ENCODE measurements at places on chromosomes 6 and 20.

DNA sequence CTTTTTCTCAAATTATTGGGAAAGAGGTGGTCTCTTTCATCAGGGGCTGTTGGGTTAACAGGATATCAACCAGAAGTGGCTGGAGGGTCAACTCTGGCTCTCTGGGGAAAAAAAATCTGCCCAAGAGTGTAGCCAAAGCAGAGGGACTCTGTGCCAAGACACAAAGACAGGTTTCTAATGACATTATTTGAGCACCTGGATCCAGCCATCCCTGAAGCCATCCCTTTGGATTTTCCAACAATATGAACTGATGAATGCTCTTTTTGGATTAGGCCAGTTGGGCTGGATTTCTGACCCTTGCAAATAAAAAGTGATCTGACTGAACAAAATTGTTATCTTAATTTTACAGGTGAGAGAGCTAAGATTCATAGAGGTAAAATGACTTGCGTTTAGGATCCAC is 88.7 kb downstream of the KCNB1 start:
- DNase-seq = no peak

- DNase-seq = no peak
Observed at GRCh38 chr6:155374681-155375080, 60.4 kb upstream of the TFB1M start.

DNA sequence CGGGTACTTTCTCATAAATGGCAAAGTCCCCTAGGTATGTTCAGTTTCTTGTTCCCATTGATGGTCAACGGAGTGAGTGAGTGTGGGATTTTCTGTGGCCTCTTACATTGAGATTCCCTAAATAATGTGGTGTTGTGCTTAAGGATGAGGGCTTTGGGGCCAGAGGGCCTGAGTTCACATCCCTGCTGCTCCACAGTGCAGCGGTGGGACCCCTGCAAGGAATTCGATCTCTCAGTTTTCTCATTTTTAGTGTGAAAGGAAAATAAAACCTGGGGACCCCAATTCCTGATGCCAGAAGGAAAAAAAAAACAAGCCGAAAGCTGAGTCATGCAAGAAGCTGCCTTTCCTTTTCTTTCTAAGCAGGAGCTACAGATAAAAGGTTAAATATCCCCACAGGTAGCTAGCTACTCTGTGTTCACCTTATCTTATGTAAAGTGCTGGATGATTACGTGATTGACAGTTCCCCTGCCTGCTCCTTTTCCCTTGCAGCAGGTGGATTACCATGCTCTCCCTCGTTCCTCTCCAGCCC is 120.2 kb upstream of the CLDN20 start:
- DNase-seq = no peak

DNA sequence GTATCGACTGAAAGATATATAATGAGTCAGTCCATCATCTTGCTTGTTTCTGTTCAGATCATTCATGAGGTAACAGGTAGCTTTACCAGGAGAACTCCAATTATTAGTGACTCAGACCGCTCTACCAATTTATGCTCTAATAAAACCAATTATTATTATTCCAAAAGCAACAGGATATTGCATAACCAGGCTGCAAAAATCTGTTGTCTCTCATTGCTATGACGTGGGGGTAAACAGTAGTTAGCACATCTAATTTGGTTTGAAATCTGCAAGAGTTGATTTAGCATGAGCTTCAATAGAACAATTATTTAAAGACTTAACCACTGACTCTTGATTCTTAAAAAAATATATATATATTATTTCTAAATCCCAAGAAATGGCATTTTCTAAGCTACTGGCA is 90.9 kb upstream of the MAP7 start:
- no peak for DNase-seq

GRCh38 chr20:22288957-22289356 is 295.4 kb downstream of the FOXA2 start:
- no peak for DNase-seq

GRCh38 chr6:91634791-91635190 is 1047.9 kb upstream of the MAP3K7 start:
- DNase-seq = no peak

GRCh38 chr6:44428682-44429081 is 41.2 kb downstream of the CDC5L start:
- no peak for DNase-seq

GRCh38 chr6:36339146-36339545 is 2.5 kb upstream of the BNIP5 start:
- no peak for DNase-seq

GRCh38 chr20:52993076-52993475 is 20.9 kb downstream of the TSHZ2 start:
- no peak for DNase-seq

- DNase-seq = no peak
Observed at GRCh38 chr6:75283907-75284631, 523 bp downstream of the TMEM30A start.

DNA sequence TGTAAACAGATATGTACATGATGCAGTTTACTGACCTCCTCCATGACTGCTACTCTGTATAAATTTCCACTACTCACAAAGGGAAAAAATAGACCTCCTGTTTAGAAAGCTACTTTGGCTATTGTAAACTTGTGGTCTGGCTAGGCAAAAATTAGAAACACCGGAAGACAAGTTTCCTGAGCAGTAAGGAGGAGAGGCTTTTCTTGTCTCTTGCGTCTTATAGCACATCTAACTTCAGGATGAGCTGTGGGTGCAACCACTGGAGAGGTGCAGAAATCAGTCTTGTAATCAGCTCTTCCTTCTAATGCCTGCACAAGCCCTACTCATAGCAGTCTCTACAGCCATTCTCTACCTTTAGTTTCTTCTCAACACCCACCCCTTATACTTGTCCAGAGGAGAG is 296.5 kb upstream of the SLC35B3 start:
- DNase-seq = no peak

DNA sequence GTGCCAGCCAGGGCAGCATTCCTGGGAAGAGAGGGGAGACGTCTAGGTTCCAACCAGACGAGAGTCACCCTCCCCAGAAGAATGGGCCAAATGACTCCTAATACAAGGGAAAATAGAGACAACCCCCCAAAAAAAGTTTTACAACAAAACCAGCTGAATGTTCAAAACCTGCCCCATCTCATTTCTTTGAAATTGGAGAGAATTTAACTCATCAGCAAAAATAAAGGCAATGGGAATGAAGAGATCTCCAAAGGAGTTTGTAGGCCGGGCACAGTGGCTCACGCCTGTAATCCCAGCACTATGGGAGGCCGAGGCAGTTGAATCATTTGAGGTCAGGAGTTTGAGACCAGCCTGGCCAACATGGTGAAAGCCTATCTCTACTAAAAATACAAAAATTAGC is 9.7 kb upstream of the EMILIN3 start:
- DNase-seq = no peak

DNA sequence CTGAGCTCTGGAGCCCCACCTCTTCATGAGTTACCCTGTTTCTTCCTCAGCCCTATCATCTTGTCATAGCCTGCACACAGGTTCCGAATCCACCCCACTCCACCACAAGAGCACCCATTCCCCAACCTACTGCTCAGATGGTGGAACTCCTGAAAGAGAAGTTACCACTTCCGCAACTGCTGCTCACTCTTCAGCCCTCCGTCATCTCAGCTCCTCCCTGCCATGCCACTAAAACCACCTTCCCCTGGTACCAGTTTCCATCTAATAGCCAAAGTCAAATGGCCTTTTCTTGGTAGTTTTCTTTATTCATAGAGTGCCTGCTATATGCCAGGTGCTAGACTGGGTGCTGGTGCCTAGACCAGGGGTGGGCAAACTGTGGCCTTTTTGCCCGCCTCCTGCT is 3.9 kb downstream of the RAB22A start:
- no peak for DNase-seq

- no peak for DNase-seq
Observed at GRCh38 chr6:116217069-116217468, 36.8 kb downstream of the TSPYL4 start.

GRCh38 chr6:53067849-53068361 is 2.7 kb downstream of the FBXO9 start:
- DNase-seq = no peak

- DNase-seq = no peak
Observed at GRCh38 chr6:20936949-20937348, 402.7 kb downstream of the CDKAL1 start.

- DNase-seq = no peak
Observed at GRCh38 chr20:47204008-47204849, 152.3 kb downstream of the ZMYND8 start.

- DNase-seq = no peak
Observed at GRCh38 chr6:156864557-156864956, 87.4 kb downstream of the ARID1B start.

GRCh38 chr6:107644513-107644912 is 154.6 kb downstream of the SOBP start:
- DNase-seq = no peak

GRCh38 chr6:34919651-34920050 is 30.6 kb downstream of the ANKS1A start:
- no peak for DNase-seq

- DNase-seq = no peak
Observed at GRCh38 chr6:111767752-111768430, 105.4 kb downstream of the FYN start.

- no peak for DNase-seq
Observed at GRCh38 chr6:11796829-11797228, 18.2 kb upstream of the ADTRP start.

- no peak for DNase-seq
Observed at GRCh38 chr6:101705866-101706265, 312.4 kb downstream of the GRIK2 start.

DNA sequence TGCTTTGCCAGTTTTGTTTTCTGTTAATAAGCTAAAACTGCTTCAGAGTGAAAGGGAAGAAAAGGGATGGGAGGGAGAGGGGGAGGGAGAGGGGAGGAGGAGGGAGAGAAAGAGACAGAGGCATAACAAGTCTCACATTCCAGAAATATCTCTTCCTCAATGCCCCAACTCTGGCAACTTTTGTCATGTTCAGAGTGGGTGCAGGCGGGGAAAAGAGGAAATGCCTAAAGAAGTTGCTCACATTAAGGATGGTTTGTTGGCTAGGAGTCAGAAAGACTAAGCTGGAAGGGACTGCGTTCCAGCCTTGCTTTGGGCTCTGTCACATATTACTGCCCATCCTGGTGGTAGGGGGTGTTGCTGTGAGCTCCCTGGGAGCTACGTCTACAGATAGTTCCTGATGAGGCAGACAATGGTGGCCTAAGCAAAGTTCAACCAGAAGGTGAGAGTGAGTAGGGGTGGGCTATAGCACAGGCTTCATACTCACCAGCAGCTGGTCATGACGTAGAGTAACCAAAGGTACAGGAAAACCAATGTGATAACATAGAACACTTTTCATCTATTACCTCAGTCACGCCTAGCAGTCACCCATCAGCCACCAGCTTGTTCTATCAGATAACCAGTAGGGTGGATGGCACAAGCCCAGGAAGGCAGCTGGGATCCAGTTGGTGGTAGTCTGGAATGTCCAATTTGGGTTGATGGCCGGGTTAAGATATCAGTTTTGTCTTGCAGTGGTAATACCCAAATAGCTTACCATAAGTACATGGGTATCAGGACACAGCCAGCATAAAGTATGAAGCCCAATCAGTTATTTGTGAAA is 2.1 kb downstream of the TSPYL4 start:
- DNase-seq = no peak

- no peak for DNase-seq
Observed at GRCh38 chr6:111898452-111898851, 25.2 kb upstream of the FYN start.

DNA sequence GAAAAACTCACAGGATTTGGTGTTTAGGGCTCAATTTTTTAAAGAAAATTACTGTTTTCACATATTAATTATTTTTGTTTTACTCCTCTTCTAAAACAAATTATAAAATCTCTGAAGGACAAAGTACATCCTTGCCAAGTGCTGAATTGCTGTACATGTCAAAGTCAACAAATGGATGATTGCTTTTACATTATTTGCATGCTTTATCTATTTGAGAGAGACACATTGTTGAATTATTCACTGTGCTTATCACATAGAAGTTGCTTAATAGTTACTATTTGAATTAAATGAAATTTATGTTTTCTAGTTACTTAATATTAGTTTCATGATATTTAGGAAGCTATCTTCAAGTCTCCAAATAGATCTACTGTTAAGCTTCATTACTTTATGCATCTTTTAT is 318.6 kb upstream of the PTCHD4 start:
- DNase-seq = no peak

DNA sequence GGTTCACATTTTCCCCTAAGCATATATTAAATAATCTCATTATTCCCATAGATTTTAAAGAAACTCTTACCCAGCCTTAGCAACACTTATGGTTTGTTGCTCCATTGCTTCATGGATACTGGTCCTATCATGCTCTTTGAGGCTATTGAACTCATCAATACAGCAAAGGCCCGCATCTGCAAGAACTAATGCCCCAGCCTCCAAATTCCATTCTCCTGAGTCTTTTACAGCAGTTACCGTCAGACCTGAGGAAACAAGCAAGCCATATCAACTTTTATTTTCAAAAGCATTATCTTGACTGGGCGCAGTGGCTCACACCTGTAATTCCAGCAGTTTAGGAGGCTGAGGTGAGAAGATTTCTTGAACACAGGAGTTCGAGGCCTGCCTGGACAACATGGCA is 37.7 kb upstream of the ASF1A start:
- DNase-seq = no peak

GRCh38 chr6:147603392-147604081 is 95.0 kb downstream of the SAMD5 start:
- DNase-seq = no peak

GRCh38 chr20:36601540-36601939 is 4.0 kb upstream of the RAB5IF start:
- DNase-seq = no peak

GRCh38 chr6:33297406-33297955 is 1.3 kb downstream of the RGL2 start:
- no peak for DNase-seq

All from iPS DF 6.9 (cell line).